Mucosa of descending colon (tissue), 3 donors: ENCODE measurements at places on chromosomes 7 and 10. TPM values are rescaled to one million over a fixed set of nuclear protein-coding genes. Genes with fewer than 3 reads are reported as not detected.

PRR15 gene
- 173 TPM for total RNA-seq

NOLC1 gene
- 40.1 TPM for total RNA-seq

PPP1R9A gene
- 17.8 TPM for total RNA-seq

HOGA1 gene
- not detected for total RNA-seq

SLC18A3 gene
- not detected for total RNA-seq

JCAD gene
- total RNA-seq: 256 TPM

PNLIP gene
- total RNA-seq: not detected
